Type B pancreatic cell (in vitro differentiated cells): ENCODE measurements at places on chromosomes 7 and 10. TPM values are rescaled to one million over a fixed set of nuclear protein-coding genes. Genes with fewer than 3 reads are reported as not detected.

Gene ZPBP
- not detected in 2 replicates for total RNA-seq

Gene SMNDC1
- total RNA-seq: 35.4 TPM in 2 replicates

Gene CALHM3
- 3.3 and 20.3 TPM in 2 replicates for total RNA-seq

Gene PTN
- total RNA-seq: 16.2 and 271 TPM in 2 replicates

Gene SH2D4B
- 0.07 and 0.10 TPM in 2 replicates for total RNA-seq

Gene ASB15
- total RNA-seq: not detected in 2 replicates
